T-helper 9 cell (primary cell): ENCODE measurements at places on chromosomes 13 and 19.

GRCh38 chr13:53141336-53141735 is 112.7 kb downstream of the OLFM4 start:
- DNase-seq, result no peak

DNA sequence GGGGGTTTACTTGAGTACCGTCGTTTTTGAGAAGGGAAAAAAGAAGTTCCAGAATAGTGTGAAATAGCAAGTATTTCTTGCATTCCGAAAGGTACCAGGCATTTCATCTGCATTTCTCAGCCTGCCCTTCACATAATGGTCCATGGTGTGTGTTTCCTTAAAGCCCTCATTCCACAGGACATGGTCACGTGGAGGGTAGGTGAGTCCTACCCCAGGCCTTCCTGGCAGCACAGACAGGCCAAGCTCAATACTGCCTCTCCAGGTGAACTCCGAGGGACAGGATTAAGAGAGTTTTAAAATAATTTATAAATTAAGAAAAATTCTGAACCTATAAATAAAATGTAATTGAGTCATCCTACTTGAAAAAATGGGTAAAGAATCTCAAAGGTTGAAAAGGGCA is 64.7 kb downstream of the TNFRSF19 start:
- DNase-seq, result no peak

DNA sequence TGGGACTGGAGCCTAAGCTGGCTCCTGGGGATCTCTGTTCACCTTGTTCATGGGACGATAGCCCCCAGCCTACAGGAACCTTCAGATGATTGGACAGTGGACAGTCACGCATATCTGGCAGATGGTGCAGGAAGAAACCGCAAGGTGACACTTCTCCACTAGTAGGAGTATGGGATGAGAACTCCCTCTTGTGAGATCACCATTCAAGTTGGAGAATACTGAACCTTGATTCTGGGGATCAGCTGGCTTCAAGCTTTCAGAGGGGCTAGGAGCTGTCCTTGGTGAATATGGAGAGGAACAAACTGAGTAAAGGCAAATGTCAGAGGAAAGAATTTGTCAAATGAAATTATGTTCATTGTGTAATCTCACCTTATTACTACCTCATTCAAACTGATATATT is 204.5 kb downstream of the PDS5B start:
- no peak for DNase-seq

DNA sequence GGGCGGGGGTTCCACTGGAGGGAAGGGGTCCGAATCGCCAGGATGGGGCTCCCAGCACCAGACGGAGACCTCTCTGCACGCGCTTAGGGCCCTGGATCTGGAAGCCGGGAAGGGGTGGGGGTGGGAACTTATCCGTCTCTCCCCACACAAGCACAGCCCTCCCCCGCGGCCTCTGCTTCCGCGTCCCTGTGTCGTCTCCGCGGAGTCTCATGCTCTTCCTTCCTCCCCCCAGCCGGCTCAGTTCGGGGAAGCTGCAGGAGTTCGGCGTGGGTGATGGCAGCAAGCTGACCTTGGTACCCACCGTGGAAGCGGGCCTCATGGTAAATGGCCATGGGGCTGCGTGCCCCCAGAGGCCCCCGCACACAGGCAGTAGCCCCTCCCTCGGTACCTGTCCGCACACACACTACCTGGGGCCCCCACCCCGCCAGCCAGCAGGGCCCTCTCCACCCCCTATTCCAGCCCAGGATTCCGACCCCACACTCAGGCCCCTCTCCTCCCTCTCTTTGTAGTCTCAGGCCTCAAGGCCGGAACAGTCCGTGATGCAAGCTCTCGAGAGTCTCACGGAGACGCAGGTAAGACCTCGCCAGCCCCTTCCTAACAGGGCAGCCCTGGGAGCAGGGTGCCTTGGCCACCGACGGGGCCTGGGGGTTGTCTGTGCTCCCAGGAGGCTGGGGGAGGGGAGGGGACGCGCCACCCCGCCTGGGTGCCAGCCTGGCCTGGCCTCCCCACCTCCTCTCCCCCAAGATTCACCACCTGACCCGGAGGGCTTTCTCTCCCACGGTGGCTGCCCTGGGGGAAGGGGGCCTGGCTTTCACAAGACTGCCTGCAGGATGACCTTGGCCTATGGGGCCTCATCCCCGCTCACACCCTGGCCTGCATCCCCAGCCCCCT is 3.2 kb downstream of the MIDN start:
- DNase-seq, result peak; percentile 58

DNA sequence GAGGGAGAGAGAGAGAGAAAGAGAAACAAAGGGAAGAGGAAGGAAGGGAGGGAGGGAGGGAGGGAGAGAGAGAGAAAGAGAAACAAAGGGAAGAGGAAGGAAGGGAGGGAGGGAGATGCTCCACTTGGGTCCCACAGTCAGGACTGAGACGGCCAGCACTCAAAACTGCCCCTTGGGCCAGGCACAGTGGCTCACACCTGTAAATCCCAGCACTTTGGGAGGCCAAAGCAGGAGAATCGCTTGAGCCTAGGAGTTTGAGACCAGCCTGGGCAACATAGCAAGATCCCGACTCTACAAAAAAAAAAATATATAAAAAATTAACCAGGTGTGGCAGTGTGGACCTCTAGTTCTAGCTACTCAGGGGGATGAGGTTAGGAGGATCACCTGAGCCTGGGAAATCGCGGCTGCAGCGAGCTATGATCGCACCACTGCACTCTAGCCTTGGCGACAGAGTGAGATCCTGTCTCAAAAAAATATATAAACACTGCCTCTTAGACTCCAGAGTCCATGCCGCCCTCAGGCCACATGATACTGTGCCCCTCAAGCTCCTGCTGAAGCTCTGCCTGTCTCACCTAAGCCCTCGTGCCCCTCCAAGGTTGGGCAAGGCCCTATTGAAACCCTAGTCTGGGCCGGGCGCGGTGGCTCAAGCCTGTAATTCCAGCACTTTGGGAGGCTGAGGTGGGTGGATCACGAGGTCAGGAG is 8.4 kb downstream of the ARRDC2 start:
- DNase-seq, result no peak
